Activated T-helper 1 cell treated with anti-CD3 and anti-CD28 coated beads, Interleukin-12 subunit alpha, Interleukin-12 subunit beta, Interleukin-2, Interleukin-4 antibody, amounts not matched to agents 30 ng/mL and 10 ng/mL and 1 ng/mL, durations not matched to agents 14 hours and 24 hours and 36 hours (primary cell): ENCODE measurements at places on chromosomes 3 and 15. TPM values are rescaled to one million over a fixed set of nuclear protein-coding genes. Genes with fewer than 3 reads are reported as not detected.

Gene SAMD7
- total RNA-seq: not detected in 2 replicates

Gene ILDR1
- total RNA-seq: 0.34 and 0.76 TPM in 2 replicates

Gene ALDH1A2
- not detected in 2 replicates for total RNA-seq

Gene ZCWPW2
- 0.24 TPM in 1 of 2 replicates, not detected in the other for total RNA-seq

Gene LYSMD2
- 16.0 and 16.5 TPM in 2 replicates for total RNA-seq

DNA sequence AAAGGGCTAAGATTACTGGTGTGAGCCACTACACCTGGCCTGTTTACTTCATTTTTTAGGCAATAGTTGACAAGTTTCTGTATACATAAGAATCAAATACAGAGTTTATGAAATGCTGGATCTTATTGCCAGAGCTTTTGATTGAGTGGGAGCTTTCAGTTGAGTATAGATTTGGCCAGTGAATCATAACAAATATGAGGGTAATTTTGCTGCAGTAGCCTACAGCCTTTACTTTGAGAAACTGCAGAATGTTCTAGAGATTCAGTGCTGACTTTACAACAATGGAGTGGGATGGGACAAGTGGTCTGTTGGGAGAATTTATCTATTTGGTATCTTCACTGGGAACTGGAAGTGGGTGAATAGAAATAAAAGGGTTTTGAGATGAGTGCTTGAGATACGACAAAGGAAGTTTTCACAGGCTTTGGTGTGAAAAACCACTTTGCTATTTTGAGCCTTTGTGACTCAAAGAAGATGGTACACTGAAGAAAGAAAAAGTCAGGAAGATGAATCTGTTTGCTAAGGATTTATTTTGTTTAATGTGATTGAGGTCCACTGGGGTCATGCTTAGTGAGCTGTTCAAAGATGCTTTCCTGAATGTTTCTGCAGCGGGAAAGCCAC, 227.8 kb downstream of the UBE2E2 start:
- no peaks in the 10 kb centered on the region for H3K27me3 ChIP-seq
- H3K4me1 ChIP-seq: peaks cover 14% of the 10 kb centered on the region
- H3K27ac ChIP-seq: no peak overlapping the region

- H3K27ac ChIP-seq: peak overlapping the region; percentile 48
- H3K27me3 ChIP-seq: peaks cover 7% of the 10 kb centered on the region
- no peak for DNase-seq
- H3K4me3 ChIP-seq: peak overlapping the region; percentile 56
- peaks cover 8% of the 10 kb centered on the region for H3K36me3 ChIP-seq
- H3K4me1 ChIP-seq: peaks cover 56% of the 10 kb centered on the region
Measured at GRCh38 chr15:41974041-41974440, 1.7 kb upstream of the EHD4 start.

DNA sequence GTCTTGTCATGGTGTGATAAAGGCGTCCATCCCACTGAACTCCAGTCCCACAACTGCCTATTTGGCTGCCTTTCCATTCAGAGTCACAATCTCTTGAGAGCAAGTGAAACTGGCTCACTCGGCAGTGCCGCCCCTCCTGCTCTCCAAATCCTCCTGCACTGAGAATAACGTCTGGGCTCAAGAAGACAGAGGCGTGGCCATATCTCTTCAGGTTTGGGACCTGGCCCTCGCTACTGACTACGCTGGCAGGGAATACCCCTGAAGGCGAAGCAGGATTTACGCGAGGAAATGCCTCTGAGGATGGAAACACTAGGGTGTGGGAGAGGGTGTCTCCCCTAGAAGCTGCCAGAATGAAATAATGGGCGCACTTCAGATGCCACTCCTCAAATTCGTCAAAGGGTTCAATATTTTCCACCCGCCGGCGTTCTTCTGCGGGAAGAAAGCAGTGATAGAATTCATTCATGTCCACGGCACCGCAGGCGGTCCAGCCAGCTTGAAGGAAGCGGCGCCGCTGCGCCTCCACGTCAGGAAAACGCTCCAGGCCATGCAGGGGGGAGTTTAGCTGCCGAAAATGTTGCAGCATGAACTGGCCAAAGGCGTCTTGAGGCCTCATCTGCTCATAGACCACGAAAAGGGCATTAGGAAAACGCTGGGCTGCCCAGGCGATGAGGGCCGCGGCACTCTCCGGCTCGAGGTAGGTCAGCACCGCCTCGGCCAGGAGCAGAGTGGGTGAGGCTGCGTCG, 985 bp downstream of the LCMT2 start:
- peaks cover 40% of the 10 kb centered on the region for H3K4me1 ChIP-seq
- peak; percentile 4 for DNase-seq
- H3K4me3 ChIP-seq: peak overlapping the region; percentile 87
- H3K27me3 ChIP-seq: peaks cover 3% of the 10 kb centered on the region
- peak overlapping the region; percentile 94 for H3K27ac ChIP-seq

DNA sequence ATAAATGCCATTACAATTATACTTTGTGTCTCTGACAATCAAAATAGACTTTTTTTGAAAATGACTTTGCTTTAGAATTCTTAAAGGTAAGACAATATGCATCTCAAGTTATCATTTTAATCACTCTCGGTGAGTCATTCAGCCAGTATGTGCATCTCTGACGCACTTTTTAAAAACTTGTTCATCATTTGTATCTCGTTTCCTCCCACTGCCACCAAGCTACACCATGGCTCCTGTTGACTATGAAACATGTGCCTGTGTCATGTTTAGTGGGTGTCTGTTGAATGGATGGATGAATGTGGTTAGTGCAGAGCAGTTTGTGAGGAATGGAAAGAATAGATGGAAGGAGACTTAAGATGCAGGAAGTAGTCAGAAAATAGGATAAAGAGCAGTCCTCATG, 68.6 kb downstream of the ARPP21 start:
- H3K27me3 ChIP-seq: no peaks in the 10 kb centered on the region
- no peaks in the 10 kb centered on the region for H3K4me1 ChIP-seq
- no peak overlapping the region for H3K27ac ChIP-seq
- DNase-seq: no peak
- no peak overlapping the region for H3K4me3 ChIP-seq

DNA sequence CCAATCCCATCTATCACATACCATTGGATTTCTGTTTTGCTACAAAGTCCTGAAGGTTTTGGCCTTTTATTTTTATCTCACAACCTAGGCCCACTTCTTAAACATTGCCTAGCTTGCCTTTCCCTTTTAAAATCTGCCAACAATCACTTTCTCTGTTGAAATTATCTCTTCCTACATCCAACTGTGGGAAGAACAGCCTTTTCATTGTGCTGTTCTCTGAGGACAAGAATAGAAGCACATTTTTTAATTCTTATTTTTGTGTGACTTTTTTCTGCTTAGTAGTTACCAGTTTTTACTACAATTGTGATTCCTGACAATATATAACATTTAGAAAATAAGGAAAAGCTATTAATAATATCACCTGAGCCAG, 159.2 kb downstream of the CNTN6 start:
- H3K27ac ChIP-seq: no peak overlapping the region
- no peaks in the 10 kb centered on the region for H3K27me3 ChIP-seq
- no peaks in the 10 kb centered on the region for H3K4me1 ChIP-seq
- no peak overlapping the region for H3K4me3 ChIP-seq

- no peak for DNase-seq
- peaks cover 35% of the 10 kb centered on the region for H3K27me3 ChIP-seq
- H3K36me3 ChIP-seq: no peaks in the 10 kb centered on the region
- no peak overlapping the region for H3K4me3 ChIP-seq
- no peaks in the 10 kb centered on the region for H3K4me1 ChIP-seq
Measured at GRCh38 chr3:134317106-134317947, 56.9 kb downstream of the AMOTL2 start.

GRCh38 chr3:50817756-50818529, 143.2 kb downstream of the DOCK3 start:
- no peak for DNase-seq
- H3K36me3 ChIP-seq: no peaks in the 10 kb centered on the region
- no peak overlapping the region for H3K27ac ChIP-seq
- no peaks in the 10 kb centered on the region for H3K27me3 ChIP-seq
- H3K4me1 ChIP-seq: no peaks in the 10 kb centered on the region
- H3K4me3 ChIP-seq: no peak overlapping the region

DNA sequence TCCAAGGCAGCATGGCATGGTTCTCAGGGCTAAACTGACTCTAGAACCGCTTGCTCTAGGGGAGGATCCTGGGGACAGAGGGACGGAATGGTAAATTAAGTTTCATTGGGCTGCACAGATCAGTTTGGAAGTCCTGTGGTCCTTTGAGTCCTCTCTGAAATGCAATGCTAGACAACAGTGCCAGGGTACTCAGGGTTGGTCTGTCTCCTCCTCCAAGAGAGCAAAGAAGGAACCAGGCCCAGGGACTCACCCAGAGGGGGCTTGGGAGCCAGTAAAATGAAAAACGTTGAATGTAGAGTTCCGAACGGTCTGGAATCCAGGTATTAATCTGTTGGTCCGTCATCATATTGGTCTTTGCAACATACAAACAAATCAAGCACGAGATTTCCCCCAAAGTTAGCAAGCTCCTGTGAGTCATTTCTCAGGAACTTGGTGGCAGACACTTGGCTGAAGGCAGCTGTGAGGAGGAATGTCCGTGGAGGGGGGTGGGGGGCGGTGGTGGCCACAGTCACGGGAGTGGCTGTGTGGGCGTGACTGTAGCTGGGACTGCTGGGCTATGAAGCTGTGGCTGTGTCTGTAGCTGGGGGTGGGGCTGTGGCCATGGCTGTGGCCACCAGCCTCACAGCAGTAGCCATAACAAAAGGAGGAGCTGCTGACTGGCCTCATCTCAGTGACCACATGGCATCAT, 361.0 kb downstream of the SHQ1 start:
- H3K27ac ChIP-seq: peak overlapping the region; percentile 95
- peaks cover 2% of the 10 kb centered on the region for H3K27me3 ChIP-seq
- H3K4me3 ChIP-seq: peak overlapping the region; percentile 27

- H3K4me1 ChIP-seq: peaks cover 19% of the 10 kb centered on the region
- no peaks in the 10 kb centered on the region for H3K36me3 ChIP-seq
- DNase-seq: no peak
- H3K27me3 ChIP-seq: peaks cover 6% of the 10 kb centered on the region
Measured at GRCh38 chr3:72458375-72458774, 389.9 kb downstream of the SHQ1 start.

- no peak overlapping the region for H3K27ac ChIP-seq
- H3K36me3 ChIP-seq: no peaks in the 10 kb centered on the region
- peaks cover 4% of the 10 kb centered on the region for H3K27me3 ChIP-seq
Measured at GRCh38 chr15:84950570-84951111, 31.0 kb upstream of the PDE8A start.

GRCh38 chr3:149820183-149820582, 7.2 kb downstream of the RNF13 start:
- H3K4me1 ChIP-seq: peaks cover 41% of the 10 kb centered on the region
- DNase-seq: no peak
- no peaks in the 10 kb centered on the region for H3K27me3 ChIP-seq
